H54 (cell line): ENCODE measurements at places on chromosomes 3 and 15.

DNA sequence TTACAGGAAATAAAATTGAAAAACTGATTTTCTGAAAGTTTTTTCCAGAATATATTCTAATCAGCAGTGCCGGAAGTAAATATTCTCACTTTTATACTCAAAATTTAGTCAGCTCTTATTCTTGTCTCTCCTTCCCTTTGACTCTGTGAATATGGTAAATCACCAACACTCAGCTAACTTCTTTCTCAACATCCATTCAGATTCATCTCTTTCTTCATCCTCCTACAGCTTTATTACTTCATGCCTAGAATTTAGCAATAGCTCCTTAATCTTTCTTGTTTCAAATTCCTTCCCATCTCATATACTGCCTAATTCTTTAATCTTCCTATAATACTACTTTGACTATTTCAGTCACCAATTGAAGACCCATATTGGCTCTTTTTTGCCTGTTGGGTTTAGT lies 67.9 kb downstream of the FGF7 start:
- DNase-seq = no peak

DNA sequence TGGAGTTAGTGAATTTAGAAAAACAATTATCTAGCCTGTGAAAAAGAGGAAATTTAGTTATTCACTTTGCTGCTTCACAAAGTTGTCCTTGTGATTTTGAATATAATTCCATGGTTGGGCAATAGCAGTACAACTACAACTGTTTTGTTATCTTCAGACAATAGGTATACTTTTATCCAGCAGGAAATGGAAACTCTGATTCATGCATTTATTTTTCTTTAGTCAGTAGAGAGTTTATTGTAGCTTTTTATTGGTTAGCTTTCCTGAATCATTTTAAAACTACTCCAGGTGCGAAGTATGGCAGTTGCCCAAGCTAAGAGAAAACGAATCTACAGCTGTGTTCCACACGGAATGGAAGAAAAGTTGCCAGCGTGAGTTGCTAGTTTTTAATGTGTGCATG lies 80.3 kb downstream of the TM4SF4 start:
- no peak for DNase-seq

DNA sequence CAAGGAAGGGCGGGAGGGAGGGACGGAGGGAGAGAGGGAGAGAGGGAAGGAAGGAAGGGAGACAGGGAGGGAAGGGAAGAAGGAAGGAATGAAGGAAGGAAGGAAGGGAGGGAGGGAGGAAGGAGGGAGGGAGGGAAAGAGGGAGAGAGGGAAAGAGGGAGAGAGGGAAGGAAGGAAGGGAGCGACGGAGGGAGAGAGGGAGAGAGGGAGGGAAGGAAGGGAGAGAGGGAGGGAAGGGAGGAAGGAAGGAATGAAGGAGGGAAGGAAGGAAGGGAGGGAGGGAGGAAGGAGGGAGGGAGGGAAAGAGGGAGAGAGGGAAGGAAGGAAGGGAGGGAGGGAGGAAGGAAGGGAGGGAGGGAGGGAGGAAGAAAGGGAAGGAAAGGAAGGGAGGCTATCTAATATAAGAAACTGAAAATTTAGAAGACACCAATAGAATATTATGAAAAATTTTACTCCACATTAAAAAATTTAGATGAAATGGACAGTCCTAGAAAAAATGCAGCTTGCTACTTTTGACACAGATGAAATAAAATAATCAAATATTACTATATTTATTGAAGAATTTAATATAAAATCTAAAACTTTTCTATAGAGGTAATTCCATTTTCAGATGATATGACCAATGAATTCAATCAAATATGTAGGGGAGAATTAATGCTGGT lies 280.3 kb upstream of the SLITRK3 start:
- no peak for DNase-seq

GRCh38 chr3:71154846-71155245 lies 428.7 kb downstream of the FOXP1 start:
- DNase-seq = no peak

DNA sequence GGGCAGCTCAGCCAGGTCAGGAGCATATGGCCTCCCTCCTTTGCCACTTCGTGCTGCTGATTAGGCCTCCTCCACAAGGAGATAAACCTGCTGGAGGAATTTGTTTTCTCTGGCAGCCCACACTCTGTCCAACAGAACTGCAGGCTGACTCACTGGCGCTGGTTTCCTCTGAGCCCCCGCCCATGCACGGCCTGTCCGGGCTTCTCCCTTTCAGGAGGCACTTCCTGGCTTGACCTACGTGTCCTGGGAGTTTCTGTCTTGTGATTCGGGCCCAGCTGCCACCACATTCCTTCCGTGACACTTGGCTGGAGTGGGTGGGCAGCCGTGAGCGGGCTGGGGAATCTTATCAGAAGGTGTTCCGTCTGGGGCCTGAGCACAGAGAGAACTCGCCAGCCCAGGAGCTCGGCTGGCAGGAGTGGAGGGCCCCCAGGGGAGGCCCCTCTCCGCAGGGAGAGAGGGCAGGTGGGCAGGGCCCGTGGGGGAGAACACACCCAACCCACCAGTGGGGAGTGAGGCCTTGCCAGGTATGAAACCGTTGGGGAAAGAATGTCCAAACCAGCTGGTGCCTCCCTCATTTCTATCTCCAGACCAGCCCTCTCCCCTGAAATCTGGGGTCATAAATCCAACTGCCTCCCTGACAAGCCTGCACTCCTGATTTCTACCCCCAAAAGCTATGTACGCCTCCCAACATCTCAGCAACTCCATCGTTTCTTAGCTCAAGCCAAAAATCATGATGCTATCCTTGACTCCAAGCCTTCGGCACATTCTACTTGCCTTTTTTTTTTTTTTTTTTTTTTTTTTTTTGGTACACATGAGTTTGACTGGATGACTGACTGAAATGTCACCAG lies 110.6 kb upstream of the MEF2A start:
- peak; percentile 80 for DNase-seq

- no peak for DNase-seq
These were observed 18.9 kb upstream of the FEM1B start for GRCh38 chr15:68258692-68259091.

DNA sequence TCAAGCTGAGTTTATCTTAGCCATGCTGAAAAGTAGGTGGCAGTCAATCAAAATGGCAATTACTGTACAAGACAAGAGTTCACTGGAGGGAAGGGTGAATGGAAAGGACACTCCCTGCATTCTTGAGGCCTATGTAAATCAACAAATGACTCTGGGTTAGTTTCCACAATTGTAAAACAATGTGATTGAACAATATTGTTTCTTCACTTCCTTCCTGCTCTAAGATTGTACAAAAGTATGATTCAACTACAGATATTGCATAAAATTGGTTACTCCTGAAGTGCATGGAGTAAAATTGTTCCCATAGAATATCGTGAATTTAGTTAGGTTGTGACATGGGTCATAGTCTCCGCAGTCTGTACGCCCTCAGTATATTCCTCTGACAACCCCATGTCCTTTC lies 277.6 kb downstream of the LPP start:
- no peak for DNase-seq

GRCh38 chr15:67480741-67481140 lies 40.2 kb upstream of the C15orf61 start:
- no peak for DNase-seq

DNA sequence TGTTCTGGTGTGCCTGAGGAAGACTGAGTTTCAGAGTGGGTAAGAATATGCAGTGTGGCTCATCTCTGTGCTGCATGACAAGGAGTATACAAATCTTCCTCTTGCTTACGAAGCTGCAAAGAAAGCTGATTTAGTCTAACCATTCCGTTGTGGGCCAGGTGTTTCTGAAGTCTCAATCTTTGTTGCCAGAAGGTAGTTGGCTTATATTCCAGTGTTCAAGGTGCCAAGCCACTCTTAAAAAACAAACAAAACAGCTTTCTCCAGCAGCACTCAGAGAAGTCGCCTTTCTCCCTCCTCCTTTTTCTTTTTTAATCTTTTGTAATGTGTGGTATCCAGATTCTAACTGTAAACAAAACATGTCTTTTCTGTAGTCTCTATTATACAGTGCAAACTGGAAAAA lies 872.4 kb downstream of the NAALADL2 start:
- no peak for DNase-seq

DNA sequence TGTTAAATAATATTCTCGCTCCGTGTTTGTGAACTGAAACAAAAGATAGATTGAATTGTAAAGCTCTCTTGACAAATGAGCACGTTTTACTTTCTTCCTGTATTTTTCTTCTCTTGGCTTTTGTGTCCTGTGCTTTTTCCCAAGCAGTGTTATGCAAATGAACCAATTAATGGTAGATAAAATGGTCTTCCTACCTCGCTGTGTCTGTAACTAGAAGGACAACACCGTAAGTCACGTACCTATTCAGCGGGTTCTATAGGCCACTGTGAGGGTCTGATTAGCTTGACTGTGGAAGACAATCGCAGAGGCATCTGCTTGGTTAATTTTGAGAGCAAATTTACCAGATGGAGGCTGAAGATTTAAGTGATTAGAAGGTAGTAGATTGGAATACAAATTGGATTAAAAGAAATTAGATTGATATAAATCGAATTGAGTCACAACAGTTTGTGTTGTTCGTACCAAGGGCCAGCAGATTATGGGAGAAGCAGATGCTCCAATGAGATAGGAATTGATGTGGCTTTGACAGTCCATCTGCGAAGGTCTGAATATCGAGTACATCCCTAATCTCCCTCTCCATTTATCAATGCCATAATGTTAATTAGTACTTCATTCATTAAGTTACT lies 40.2 kb downstream of the ROBO2 start:
- no peak for DNase-seq

DNA sequence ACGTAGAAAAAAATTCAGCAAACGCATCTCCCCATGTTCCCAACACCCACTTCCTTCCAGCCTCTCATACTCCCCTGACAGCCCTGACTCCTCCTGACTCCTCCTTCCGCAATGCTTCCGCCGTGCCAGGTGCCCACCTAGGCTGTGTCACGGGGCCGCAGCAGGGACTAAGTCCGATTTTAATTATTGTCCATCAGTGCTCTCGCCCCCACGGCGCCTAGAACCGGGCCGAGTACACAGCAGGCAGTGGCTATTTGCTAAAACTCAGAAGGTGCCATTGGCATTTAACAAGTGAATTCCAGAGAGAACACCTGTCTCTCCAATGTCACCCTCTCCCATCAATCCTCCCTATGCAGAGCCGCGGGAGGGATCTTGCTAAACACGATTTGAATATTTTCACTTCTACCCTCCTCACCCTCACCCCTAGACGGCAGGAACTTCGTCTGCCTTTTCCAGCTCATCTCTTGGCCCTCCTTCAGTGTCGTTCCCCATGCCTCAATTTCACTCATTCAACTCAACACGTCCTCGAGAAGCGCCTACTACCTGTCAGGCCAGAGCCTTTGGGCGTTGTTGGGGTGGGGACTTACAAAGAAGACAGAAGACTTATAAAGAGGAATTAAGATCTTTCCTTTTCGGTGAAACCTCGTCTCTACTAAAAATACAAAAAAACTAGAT lies 11.5 kb upstream of the SHF start:
- DNase-seq = no peak

DNA sequence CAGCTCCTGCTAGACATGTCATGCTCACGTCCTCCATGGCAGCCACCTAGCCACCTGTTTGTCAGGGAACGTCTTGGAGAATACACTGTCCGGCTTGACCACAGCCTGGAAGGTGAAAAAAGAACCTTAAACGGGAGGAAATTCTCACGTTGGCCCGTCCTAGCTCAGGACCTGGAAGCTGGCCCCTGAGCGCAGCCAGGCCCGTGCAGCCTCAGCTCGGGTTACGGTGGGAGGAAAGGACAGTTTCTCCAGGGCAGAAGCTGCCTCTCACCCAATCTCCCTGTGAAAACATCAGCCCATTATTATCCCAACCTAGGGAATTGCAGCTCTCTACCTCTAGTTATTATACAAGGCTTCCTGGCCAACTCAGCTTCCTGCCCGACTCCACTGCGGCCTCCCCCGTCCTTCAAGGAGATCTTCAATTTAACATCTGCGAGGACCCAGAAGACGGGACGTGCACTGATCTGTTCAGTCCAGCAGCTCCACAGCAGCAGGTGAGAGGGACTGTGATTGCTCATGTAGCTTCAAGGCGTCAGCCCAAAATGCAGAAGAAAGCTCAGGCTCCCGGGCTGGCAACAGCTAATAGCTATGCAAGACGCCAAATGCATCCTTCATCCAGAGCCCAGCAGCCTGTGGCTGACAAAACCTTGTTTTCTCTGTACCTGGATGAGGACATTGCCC lies 84.7 kb downstream of the ADAMTS17 start:
- DNase-seq = no peak

DNA sequence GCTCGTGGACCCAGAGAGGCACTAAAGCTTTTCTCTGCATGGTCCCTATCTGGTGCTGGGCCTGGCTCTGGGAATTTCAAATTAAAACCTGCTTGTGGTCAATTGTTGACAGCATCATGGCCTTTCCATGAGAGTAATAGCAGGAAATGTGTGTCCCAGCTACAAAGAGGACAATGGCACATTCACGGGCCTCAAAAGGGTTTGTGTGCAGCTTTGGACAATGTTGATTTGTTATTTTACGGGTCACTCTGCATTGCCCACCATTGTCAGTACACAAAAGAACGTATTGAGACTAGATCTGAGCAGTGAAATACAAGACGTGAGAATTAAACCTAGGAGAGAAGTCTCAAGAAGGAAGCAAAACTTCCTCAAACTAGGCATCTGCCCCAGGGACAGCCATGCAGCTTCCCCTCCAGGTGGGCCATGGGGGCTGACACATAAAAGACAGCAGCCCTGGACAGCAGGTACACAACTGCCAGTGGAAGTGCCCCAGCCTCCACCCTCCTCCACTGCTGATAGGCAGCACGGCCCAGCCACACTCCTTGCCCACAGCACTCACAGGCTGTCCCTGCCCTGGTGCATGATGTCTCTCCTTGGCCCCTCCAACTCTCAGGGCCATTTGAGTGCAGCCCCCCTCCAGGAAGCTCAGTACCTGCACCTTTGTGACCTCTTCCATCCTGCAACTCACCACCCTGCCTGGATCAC lies 15.9 kb upstream of the LTF start:
- DNase-seq = no peak

DNA sequence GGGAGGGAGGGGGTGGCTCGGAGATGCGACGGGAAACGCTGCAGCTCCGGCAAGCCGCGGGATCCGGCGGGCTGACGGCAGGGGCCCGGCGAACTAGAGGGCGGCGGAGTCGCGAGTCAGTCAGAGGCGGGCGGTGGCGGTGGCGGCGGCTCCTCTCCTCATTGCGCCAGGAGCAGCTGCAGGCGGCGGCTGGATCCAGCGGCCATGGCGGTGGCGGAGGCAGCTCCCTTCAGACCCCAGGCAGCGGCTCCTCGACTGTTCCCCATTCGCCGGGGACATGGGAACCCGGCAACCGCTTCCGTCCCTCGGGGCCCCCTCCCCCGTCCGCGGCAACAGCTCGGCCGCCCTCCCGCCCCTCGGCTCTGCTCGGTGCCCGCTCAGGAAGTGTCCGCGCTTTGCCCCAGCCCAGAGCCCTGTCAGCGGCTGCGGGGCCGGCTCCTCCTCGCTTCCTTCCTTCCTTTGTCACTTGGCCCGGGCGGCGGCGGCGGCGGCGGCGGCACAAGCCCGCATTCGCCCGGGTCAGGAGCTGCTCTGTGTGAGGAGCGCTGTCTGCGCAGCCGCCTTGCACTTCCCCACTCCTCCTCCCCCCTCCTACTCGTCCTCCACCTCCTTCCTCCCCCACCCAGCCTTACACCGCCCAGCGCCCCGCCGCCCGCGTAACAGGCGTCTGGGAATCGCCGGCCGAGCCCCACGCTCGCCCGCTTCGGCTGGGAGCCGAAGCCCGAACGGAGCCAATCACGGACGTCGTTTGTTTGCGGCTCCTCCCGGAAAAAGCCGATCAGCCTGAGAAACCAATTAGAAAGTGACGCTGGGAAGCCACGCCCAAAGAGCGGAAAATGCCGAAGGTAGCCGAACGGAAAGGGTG lies at the start of gene GSK3B:
Gene GSK3B (minus strand): TSS at position 537 of the 865 bp plus-strand sequence. CDS start 1,013 bp downstream, outside the sequence.
- peak; percentile 20 for DNase-seq

- no peak for DNase-seq
These were observed 126.9 kb upstream of the CHL1 start for GRCh38 chr3:69690-70089.
